ENCODE measurements at places on chromosomes 4 and X.

DNA sequence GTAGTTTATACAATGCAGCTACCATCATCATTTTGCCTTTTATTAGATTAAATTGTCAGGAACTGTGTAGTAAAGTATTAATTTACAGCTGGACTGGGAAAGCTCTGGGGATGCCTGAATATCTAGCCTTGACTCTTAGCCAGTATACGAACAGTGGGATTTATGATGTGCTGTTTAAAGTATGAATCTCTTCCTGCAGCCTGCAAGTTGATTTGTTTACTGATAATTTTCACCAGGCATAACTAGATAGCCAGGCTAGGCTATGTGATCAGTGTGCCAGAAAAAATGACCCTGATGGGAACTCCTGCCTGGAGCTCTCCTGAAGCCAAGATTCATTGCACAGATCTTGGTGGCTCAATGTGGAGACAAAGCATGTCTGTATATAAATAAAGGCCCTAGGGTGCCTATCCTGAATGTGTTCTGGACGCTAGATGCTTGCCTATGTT, 119.2 kb downstream of the SCLT1 start:
- DNase-seq = no peak

DNA sequence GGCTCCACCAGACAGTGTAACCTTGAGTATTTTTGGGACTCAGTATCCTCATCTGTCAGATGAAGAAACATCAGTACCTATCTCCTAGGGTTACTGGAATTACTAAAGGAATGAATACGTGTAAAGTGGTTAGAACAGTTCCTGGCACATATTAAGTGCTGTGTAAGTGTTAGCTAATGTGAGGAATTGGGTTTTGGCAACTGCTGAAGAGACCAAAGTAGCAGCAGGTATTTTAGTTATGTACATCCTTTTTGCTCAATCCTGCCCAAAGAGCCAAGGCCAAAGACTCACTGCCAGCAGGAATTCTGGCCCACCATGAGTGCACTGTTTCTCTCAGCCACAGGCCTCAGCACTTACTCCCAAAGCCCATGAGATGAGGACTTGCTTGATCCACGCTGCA, 16.7 kb upstream of the MCF2 start:
- no peak for DNase-seq

GRCh38 chr4:18401425-18401824, 379.9 kb upstream of the LCORL start:
- no peak for DNase-seq

- DNase-seq = no peak
Measured at GRCh38 chrX:27309406-27309805, 153.7 kb downstream of the PPP4R3C start.
